Stimulated activated naive CD4-positive, alpha-beta T cell (primary cell): ENCODE measurements at places on chromosomes 1 and 21.

DNA sequence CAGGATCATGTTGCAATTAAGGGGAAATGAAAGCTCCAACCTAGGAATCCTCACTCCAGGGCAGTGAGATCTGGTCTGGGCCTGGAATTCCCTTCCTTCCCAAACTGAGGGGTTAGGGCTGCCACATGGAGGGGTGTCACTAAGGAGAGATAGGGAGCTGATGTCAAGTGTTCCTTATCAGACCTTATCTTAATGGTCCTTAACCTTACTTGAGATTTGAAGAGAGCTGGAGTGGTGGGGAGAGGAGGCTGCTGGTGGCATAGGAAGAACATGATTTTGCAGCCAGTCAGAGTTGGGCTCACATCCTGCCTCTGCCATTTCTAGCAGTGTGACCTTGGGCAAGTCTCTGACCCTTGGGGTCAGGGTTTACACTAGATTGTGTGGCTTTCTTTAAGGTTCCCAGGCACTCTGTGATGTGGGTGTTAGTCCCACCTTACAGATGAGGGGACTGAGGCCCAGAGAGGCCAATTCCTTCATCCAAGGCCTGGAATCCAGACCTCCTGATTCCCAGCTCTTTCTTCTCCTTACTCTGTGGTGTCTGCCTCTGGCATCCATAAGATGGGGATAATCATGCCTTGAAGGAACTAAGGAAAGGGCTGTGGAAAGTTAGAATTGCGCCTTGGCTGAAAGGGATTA, 56.3 kb upstream of the SYNC start:
- no peak for DNase-seq

- no peak for DNase-seq
Observed at GRCh38 chr1:19313961-19314882, 2.1 kb downstream of the SLC66A1 start.

DNA sequence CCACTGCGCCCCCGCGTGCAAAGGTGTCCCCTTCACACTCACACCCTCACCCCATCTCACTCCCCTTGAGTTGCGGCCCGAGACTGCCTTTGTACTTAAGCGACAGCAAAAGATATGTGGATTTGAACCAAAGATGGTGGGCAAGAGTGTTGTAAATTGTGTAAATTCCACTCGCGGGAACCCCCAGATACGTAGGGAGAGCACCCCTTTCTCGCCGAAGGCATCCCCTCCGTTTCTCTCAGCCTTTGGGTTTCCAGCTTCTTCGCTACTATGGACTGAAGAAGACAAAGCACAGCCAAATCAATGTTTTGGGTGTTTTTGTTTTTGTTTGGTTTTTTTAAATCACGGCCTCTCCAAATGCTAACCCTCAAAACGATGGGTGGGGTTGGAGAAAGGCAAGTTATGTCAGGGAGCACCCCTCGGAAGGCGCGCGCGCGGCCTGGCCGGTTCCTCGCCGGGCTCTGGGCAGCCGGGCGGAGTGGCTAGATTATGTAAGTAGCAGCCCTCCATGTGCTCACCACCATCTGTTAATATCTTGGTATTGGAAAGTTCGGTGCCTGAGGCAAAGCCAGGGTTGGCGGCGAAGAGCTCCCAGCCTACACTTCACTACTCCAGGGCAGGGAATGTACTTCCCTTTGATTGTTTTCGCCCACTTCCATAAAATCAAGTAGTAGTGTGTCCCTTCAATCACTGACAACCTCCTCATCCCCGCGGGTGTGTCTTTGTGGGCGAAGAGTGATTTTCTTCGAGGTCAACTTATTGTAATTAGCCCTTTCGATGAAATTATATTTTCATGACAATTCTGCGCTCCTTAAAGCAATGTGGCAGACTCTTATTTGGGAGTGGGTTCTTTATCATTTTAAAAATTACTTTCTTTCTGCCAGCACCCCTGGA, 4.0 kb upstream of the PROX1 start:
- no peak for DNase-seq

DNA sequence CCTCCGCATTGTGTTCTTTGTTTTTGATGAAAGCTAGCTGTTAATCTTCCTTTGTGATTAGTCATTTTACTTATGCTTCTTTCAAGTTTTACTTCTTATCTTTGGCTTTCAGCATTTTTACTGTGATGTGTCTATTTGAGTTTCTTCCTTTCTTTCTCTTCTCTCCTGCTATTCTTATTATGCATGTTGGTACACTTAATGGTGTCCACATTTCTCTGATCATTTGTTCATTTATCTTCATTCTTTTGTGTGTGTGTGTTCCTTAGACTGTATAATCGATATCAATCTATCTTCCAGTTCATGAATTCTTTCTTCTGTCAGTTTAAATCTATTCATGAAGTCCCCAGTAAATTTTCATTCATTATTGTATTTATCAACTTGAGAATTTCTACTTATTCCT, 1650.3 kb downstream of the BRINP3 start:
- DNase-seq: no peak

DNA sequence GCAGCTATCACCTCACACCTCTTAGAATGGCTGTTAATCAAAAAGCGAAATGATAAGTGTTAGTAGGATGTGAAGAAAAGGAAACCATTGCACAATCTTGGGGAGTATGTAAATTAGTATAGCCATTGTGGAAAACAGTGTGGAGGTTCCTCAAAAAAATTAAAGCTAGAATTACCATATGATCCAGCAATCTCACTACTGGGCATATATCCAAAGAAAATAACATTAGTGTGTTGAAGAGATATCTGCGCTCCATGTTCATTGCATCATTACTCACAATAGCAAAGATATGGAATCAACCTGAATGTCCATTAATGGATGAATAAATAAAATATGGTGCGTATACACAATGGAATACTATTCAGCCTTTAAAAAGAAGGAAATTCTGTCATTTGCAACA, 68.9 kb downstream of the SNRPE start:
- DNase-seq: no peak

DNA sequence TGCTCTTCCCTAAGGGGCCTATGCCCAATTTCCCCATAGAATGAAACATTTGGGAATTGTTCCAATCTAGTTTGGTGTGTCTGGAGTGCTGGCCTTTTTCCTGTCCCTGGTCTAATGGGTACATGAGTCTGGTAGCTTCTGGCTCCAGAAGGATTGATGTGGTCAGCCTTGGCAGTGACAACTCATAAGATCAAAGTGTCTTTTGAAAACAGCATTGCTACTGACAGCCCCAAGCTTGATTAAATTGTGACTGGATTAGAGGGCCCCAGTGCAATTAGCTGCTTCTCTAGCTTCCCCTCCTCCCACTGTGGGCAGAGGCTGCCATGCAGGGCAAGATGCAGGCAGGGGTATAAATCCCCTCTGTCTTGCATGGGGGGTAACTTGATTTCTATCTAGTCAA, 130.9 kb downstream of the UCK2 start:
- no peak for DNase-seq

GRCh38 chr1:157439302-157439954, 112.9 kb downstream of the FCRL5 start:
- no peak for DNase-seq

DNA sequence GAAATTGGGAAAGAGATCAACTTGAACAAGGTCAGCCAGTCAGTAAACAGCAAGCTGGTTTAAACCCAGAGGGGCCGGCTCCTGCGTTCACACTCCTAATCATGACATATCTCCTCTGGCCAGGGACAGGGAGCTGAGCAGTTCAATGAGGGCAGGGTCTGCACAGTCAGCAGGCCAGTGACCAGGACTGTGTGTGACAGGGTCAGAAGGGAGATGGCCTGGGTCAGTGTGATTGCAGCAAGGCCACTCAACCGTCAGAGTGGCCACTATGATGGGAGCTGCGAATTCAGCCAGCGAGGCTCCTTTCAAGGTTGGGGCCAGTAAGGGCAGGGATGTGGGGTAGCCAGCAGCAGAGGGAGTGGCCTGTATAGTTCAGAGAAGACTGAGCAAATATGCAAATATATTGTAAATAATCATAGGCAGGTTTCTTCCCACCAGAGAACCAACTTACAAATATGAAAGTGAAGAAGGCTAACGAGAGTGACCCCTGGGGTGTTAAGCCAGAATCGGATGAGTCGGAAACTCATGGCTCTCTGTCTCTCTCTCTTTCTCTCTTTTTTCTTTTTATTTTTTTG, 20.0 kb downstream of the NOL9 start:
- no peak for DNase-seq

DNA sequence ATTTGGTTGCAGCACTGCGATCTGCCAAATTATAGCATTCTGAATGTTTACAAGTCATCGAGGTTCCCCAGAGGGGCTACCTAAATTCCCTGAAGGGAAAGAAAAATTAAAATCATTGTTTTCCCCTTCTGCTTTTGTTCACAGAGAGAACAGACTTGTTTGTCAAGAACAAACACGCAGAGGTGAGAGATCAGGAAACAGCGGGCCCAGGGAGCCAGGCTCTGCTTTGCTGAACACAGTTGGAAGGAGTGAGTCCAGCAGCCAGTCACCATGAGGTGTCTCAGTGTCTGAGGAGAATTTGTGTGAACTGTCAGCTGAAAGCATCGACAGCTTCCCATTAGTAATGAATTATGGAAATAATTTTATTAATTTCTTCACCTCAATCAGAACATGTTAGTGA, 52.5 kb downstream of the RWDD3 start:
- no peak for DNase-seq

DNA sequence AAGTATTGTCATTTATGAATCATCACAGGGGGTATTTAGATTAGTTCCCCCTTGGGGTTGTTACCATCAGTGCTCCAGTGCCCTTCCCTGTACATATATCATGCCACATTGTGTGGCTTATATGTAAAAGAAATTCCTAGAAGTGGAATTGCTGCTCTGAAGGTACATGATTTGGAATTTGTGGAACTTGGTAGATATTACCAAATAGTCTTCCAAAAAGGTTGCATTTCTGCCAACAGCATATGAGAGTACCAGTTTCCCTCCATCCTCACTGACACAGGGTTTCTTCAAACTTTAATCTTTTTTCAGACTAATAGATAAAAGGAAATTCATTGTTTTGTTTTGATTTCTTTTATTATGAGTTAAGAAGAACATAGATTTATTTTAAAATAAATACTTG, 41.3 kb downstream of the AKNAD1 start:
- DNase-seq: no peak

GRCh38 chr1:38579056-38579455, 280.5 kb downstream of the RRAGC start:
- no peak for DNase-seq

DNA sequence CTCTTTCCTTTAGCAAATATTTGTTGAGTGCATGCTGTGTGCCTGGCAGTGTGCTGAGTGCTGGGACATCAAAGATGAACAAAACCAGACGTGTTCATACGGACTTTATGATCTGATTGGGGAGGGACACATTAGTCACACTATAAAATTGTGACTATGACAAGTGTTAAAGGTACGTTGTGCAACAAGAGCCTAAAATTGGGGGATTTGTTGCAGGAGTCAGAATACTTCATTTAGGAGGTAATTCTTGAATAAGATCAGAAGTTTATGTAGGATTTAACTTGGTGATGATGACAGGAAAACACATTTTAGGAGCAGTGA, 29.6 kb downstream of the B3GALT2 start:
- DNase-seq: no peak

- DNase-seq: no peak
Observed at GRCh38 chr1:36572142-36572715, 89.5 kb upstream of the CSF3R start.

DNA sequence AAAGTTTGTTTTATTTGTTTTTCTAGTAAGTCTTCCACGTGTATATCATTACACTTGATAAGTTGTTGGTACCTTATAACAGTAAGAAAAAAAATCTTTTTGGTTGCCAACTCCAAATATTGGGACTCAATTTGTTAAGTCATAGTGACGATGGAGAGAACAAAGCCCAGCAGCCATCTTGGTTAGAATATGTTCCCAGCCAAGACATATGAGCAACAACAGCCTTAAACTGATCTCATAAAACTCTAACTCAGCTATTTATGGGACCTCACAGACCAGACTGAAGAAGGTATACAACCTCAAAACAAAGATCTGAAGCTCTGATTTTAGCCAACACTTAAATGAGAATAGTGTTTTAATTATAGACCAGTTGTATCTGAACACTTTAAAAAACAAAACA, 281.3 kb downstream of the VAV3 start:
- DNase-seq: no peak

GRCh38 chr21:33543505-33544129, 779 bp downstream of the SON start:
- peak; percentile 65 for DNase-seq

DNA sequence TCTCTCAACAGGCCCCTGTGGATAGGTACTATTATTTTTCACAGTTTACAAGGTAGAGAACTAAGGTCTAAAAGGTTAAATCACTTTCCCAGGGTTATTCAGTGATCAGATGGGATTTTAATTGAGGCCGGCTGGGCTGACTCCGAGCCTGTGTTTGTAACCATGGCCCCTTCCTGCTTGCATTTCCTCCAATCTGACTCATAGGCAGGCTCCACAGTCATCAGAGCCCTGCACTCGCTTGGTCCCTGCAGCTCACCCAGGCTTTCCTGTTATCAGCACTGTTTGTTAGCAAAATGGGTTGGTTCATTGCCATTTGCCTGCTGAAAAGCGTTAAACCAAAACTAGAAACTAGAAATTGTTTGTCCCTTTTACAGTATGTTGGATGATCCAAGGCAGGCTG, 41.4 kb upstream of the LMX1A start:
- DNase-seq: no peak

GRCh38 chr1:48858200-48858920, 81.7 kb upstream of the BEND5 start:
- no peak for DNase-seq

- no peak for DNase-seq
Observed at GRCh38 chr1:163035446-163036249, 33.5 kb upstream of the RGS4 start.

GRCh38 chr1:182164273-182164672, 102.8 kb upstream of the ZNF648 start:
- no peak for DNase-seq

- no peak for DNase-seq
Observed at GRCh38 chr1:240126821-240127220, 35.1 kb downstream of the FMN2 start.
